Activated CD4-positive, alpha-beta T cell treated with anti-CD3 and anti-CD28 coated beads for 24 hours (primary cell): ENCODE measurements at places on chromosomes 6 and 20.

- DNase-seq: no peak
Measured at GRCh38 chr6:3041606-3042005, 26.7 kb upstream of the RIPK1 start.

- DNase-seq: no peak
Measured at GRCh38 chr6:162736961-162737360, 9.2 kb downstream of the PACRG start.

- DNase-seq: no peak
Measured at GRCh38 chr20:50959543-50960126, 1.0 kb downstream of the MOCS3 start.

DNA sequence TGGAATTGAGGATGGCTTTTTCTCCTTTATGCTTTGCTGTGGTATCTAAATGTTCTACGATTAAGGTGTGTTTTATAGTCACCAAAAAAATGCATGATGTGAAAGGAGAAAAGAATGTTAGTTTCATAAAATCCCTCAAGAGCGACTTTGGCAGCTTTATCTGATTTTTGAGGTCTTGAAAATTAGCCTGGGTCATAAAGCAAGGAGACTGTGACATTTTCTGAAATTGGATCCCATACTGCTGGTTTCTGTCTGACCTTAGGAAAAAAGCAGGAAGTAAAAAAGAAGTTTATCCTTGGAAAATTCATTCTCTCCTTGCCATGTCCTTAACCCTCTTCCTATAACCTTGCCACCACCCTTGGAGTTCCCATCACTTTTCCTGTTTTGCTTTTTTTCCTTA lies 525.3 kb downstream of the CD83 start:
- DNase-seq: no peak

- DNase-seq: no peak
Measured at GRCh38 chr6:66226109-66226508, 519.1 kb upstream of the EYS start.

DNA sequence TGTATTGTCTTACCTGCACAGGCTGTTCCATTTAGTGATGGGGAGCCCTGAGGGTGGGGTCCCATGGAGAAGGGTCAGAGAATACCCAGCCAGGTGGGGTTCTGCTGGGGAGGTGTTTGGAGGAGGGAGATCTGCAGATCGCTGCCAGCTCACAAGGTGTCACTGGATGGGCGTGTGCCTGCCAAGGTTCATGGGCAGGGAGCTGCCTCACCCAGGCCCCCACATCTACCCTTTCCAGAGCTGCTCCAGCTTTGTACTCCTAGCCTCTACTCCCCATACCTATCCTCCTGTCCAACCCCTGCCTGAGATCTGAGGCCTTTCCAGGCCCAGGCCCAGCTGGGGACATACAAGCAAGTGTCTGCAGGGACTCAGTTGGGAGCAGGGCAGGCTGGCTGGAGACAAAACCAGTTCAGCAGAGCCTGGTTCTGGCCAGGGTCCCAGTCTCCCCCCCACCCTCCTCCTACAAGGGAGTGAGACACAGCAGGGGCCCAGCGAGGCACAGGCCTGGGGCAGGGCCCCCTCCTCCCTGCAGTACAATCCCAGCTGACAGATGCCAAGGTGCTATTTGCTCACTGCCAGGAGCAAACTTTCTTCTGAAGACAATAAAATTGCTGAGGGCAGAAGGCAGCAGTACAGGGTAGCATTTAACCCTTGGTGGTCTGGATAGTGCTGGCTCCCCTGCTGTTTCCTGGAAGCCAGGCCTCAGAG lies 19.7 kb downstream of the SPDEF start:
- DNase-seq: no peak

DNA sequence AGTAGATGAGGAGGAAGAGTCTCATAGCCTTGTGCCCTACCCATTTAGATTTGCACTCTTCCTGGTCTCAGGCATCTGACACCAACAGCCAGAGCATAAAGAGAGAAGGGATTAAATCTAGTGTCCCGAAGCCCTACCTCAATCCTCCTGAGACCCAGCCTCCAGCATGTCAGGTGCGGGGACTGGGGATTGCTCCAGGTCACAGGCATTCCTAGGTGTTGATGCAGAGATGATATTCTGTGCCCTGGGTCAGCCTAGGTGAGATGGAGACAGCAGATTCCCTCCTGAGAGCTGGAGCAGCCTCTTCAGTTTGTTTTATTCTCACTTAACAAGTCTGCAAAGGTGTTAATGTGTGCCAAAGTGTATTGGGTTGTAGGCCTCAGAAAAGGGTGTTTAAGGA lies 89.8 kb downstream of the ANKRD6 start:
- no peak for DNase-seq

- no peak for DNase-seq
Measured at GRCh38 chr6:13288481-13288880, 39.9 kb downstream of the TBC1D7 start.

GRCh38 chr6:3001773-3002293 lies 2.1 kb downstream of the NQO2 start:
- no peak for DNase-seq

GRCh38 chr6:159959976-159960384 lies 8.9 kb upstream of the IGF2R start:
- no peak for DNase-seq

DNA sequence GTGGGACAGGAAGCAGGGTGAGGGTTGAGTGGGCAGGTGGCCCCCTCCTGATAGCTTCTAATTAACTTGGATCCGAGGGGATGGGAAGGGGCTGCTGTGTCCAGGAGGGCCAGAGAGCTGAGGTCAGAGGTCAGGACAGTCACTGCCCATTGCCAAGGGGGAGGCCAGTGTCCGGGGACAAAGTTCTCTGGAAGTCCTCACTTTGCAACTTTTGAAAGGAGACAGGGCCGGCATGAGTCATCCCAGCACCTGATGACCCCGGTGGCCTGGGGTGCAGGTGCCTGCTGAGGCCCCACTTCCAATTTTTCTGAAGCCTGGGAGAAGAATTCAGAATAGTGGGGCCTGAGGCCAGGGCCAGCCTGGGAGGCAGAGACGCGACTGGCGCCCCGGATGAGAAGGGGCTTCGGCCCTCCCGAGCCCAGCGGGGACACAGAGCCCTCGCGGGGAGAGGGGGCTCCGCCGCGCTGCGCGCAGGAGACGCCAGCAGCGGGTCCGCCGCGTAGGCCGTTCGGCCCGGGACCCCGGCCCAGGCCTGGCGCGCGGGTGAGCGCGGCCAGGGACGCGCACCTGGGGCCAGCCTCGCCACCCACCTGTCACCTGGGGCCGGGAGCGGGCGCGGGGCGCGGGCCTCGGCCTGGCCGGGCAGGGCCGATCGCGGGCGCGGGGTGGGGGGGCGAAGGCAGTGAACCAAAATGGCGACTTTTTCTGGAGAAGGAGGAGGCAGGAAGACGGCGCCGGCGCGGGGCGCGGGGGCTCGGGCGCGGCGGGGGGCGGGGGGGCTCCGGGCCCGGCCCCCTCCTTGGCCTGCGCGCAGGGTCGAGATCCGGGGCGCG lies 586 bp downstream of the ZNF512B start:
- no peak for DNase-seq

GRCh38 chr20:23203310-23203709 lies 117.2 kb upstream of the CD93 start:
- no peak for DNase-seq

- DNase-seq: no peak
Measured at GRCh38 chr6:168294901-168295300, 24.7 kb downstream of the DACT2 start.

DNA sequence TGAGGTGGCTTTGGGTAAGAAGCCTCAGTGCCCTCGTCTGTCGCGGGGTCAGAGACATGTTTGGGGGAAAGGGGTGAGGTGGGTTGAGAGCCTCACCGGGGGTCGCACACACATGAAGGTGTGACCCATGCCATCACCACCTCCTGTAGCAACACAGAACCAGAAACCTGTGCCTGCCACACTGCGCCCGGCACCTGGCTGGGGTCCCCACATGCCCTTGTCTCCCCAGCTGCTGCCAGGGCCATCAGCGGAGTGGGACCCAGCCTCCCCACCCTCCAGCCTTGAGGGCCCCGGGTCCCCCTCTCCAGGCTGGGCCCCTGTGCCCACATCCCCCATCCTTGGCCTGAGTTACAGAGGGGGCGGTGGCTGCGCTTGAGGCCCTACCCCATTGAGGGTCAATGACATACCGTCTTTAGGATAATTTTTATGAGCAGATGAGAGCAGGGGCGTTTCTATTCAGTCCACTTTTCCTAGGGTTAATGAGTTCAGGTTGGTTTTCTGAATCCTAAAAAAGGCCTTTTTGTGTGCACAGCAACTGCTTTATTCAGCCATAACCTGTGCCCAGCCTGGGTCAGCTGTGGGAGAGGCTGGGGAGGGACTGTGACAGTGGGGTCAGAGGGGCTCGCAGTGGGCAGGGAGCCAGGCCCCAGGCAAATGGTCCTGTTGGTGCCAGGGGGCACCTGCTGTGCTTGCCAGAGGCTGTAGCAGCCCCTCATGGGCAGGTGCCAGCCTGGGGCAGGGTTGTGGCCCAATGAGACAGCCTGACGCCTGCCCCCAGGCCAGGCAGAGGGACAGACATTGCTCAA lies 19.4 kb downstream of the APCDD1L start:
- no peak for DNase-seq

- no peak for DNase-seq
Measured at GRCh38 chr6:56148488-56149186, 98.7 kb downstream of the COL21A1 start.

GRCh38 chr6:170018422-170018935 lies 267.1 kb downstream of the ERMARD start:
- DNase-seq: no peak

DNA sequence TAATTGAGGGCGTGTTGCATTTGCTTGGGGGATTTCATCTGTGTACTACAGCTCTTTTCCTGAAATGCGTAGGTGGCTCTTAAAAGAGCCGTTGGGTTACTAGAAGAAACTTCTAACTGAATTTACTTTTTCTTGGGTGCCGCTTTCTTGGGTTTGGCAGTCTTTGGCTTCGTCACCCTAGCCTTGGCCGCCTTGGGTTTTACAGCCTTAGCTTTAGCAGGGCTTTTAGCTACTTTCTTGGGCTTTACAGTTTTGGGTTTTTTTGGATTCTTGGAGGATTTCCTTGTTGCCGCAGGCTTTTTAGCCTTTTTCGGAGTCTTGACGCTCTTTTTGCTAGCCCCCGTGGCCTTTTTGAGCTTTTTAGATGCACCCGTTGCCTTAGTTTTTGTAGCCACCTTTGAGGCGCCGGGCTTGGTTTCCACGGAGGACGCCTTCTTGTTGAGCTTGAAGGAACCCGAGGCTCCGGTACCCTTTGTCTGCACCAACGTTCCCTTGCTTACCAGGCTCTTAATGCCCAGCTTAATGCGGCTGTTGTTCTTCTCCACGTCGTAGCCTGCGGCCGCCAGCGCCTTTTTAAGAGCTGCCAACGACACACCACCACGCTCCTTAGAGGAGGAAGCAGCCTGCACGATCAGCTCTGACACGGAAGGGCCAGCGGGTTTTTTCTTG lies 54.5 kb downstream of the TRIM38 start:
- no peak for DNase-seq

- no peak for DNase-seq
Measured at GRCh38 chr6:42047790-42048405, 2.4 kb upstream of the TAF8 start.

GRCh38 chr6:137845460-137845859 lies 21.6 kb upstream of the TNFAIP3 start:
- DNase-seq: no peak

DNA sequence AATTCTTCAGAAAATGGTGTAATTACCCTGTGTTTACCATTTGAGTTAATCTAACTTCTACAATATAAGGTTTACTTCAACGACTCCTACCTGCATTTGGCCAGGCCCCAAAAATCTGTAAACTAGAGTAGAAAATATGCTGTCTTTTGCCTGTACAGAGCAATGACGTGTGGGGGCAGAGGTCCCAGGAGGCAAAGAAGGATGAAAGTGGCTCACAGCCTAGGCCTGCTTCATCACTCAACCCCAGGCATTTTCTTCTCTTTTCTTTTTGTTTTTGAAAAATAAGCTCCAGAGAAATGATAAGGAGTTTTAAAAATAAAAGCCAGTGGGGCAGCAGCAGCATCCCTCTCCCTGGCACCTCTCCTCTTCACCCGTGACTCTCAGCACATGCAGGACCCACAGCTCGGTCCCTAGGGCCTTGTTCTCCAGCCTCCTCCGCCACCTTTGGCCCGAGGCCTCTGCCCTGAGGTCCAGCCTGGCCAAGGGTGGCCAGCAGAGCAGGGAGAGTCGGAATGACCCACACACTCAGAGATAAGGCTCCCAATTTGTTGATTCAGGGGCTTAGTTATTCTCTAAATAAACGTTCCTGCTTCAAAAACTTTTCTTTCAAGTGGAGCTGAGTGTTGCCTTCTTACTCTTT lies 310.3 kb upstream of the RNF24 start:
- DNase-seq: no peak

DNA sequence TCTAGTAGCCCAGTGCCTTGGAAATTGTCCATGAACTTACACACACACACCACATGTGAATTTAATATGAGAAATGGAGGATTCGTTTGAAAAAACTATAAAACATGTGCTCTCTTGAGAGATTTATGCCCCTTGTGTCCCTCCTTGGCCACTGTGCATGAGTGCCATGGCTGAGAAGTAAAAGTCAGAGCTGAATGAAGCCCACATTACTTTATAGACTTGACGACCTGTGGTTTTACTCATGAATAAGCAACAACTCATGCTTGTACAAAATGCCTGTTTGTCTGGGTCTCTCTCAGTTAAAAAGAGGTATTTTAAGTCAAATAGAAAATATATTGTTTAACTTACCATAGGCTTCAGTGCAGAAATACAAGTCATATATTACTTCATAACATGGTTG lies 102.7 kb downstream of the KCNQ5 start:
- DNase-seq: no peak

- no peak for DNase-seq
Measured at GRCh38 chr6:135693811-135694370, 157.6 kb upstream of the PDE7B start.

GRCh38 chr6:53741034-53741823 lies 53.6 kb upstream of the LRRC1 start:
- DNase-seq: no peak

DNA sequence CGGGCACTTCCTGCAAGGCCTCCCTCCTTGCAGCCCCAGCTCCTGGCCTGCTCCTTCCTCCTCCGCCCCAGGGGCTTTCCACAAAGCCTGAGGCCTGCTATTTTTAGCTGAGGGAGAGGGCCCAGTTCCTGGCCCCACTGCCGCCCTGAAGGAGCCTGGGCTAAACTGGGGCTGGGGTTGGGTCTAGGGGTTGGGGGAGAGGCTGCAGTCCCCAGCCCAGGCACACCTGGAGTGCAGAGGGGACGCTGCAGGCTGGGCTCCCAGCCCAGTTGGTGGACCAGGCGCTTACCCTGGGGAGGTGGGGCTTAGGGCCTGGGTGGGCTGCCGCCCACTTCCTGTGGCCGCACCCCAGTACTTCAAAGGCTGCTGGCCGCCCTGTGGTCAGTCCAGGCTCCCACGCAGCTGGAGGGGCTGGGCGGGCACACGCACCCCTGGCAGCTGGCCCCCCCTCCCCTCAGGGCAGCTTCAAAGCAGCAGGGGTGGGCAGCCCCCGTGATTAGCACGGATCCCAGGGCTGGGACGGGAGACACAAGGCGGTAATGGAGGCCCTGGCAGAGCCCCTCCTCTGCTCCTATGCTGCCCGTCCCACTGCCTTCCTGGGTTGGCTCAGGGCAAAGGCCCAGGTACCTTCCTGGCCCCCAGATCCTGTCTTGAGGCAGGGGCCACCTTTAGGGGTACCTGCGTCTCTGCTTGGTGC lies 7.1 kb upstream of the ABHD16B start:
- DNase-seq: no peak
